ENCODE measurements at places on chromosomes 16 and 17.
A peak's percentile ranks its signal among the peaks of the same experiment; 100 is the strongest.

GRCh38 chr16:63613701-63614100, 1508.2 kb downstream of the CDH11 start:
- DNase-seq: no peak

DNA sequence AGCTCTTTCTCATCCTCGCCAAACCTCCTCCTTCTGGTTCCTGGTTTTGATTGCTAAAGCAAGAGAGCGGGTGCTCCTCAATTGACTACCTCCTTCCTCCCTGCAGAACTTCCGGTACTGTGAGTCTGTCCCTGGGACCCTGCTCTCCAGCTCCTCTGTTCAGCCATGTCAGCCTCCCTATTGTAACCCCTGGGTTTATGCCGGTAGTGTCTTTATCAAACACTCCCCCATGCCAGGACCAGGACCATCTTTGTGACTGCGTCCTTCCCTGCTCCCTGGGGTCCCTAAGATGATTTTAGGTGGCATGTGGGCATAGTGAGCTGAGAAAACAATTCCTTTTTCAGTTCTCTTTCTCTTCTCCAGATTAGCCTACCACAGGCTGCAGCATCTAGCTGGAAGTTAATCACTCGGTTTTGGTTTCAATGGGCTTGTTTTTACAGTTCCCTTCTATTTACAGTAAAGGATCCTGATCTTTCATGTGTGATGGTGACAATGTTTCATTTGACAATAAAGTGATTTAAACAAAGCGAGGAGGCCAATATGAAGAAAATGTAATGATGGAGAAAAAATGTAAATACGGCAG, 27.7 kb upstream of the IL21R start:
- DNase-seq: no peak

- DNase-seq: no peak
Observed at GRCh38 chr16:56662357-56663354, 4.9 kb downstream of the MT1F start.

DNA sequence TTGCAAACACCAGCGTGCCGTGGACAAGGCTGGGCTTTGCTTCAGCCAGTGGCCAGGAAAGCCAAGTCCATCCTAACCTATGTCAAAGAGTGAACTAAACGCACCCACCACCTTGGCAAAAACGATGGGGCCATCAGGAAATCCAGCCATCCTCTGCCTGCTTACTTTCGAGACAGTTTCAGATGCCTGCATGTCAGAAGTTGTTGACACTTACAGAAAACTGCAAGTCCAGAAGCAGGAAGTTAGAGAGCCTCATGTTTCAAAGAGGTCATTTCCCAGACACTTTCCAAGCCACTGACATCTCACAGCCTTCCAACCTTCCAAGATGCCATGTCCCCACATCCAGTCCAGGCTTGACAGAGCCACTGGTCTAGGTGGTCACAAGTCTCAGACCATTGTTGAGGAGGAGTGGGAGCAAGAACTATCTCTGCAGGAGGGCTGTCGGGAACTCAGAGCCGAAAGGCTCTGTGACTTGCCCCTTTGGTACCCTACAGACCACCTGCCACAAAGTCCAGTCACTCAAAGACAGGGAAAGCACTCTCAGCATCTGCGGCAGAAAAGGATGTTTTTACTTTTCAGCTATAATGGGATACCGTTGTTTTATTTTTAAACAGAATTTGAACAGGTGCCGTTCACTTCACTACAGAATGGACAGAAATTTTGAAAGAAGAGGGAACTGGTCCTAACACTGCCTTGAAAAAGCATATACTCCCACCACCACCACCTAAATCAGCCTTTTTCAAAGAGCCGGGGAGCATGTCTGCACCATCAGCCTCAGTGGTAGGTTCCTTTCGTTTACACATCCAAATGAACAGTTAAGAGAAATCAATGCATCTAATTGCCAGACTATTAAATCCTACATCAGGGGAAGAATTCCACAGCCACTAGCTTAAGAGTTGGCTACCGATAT, 5.1 kb downstream of the ZNF423 start:
- DNase-seq: no peak

- DNase-seq: peak; percentile 45
Observed at GRCh38 chr17:38605841-38606645, at the start of gene SRCIN1. SRCIN1 (minus strand) TSS chr17:38605952; CDS start chr17:38605705, 247 bp downstream.

- DNase-seq: no peak
Observed at GRCh38 chr16:19481296-19481695, 40.6 kb downstream of the GDE1 start.

GRCh38 chr16:30553393-30553899, 4.7 kb downstream of the ZNF764 start:
- no peak for DNase-seq

- no peak for DNase-seq
Observed at GRCh38 chr17:30514895-30515596, 37.8 kb downstream of the GOSR1 start.

DNA sequence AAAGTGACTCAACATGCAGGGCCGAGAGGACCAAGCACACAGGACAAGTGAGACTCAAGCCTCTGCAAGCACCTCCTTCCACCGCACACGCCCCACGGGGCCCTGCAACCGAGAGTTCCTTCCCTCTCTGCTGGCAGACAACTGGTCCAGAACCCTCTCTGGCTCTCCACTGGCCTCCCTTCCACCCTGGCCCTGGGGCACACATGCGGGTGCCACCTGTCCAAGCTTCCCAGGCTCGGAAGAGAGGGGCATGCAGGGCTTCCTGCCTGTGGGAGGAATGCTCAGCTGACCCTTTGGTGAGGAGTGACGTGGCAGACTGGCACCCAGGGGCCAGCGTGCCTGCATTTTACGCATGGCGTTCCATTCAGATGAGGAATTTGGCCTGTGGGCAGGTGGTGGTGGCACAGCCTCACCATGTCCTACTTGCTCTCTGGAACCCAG, 59.8 kb downstream of the PIPOX start:
- no peak for DNase-seq

- no peak for DNase-seq
Observed at GRCh38 chr17:76188213-76189016, 47.4 kb upstream of the FOXJ1 start.

GRCh38 chr17:44448412-44448811, 54.8 kb downstream of the GPATCH8 start:
- DNase-seq: no peak

DNA sequence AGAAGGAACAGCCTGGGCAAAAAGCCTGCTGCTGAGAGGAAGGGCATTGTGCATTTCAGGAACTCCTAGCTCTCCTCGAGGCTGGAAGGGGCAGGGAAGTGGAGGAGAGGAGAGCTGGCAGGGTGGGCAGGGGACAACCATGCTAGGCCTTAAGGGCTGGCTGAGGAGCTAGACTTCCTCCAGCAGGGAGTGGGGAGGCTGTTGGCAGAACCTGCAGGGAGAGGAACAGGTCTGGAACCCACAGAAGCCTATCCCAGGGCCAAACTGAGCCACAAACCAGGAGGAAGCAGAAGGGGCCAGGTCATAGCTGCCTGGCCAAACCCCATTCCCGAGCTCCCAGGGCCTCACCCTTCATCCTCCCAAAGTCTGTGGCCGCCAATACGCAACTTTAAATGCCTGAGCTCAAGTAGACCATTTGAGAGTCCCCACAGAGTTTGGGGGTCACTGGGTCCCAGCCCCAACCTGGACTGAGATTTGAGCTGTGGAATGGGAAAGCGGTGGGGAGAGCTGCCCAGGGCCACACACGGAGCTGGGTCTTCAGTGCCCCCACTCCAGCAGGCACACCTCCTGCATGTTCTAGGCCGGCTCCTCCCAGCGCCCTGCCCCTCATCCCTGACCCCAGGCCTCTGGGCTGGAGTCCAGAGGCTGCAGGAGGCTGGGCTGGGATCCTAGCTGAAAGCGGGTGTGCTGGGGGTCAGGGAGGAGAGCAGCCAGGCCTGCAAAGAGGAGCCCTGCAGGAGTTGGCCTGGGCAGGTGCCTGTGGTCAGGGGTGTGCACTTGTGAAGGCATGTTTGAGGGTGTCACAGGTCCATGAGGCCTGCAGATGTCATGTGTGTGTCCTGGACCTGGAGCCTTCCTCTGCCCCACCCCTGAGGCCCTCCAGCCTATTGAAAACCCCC, 4.5 kb downstream of the CDH5 start:
- DNase-seq: no peak

DNA sequence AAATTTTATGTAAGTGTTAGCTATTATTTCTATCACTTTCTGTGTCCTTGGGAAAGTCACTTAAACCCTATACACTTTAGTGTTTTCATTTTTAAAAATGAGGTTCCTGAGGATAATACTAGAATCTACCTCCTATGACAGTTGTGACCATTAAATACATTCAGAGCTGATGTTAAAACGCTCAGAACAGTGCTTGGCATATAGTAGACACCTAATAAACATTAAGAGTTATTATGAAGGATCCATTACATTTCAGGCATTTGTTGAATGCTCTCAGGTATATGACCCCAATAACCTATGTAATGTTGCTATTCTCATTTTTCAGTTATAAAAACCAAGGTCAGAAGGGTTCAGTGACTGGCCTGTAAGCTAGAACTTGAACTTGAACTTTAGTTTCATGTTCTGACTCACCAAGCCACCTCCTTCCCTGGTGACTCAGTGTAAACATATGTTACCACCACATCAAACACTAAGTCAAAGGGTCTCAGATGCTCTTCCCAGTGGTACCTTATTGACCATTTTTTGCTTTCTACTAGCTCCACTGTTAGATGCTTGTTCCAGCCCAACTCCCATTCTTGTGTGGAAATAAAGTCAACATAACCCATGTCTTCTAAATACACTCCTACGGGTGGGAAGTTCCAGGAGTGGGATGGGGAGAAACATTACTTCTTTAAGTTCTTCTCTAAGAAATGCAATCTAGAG, 47.6 kb downstream of the HSD17B2 start:
- no peak for DNase-seq

GRCh38 chr17:1329745-1330343, 50.4 kb downstream of the TRARG1 start:
- no peak for DNase-seq

DNA sequence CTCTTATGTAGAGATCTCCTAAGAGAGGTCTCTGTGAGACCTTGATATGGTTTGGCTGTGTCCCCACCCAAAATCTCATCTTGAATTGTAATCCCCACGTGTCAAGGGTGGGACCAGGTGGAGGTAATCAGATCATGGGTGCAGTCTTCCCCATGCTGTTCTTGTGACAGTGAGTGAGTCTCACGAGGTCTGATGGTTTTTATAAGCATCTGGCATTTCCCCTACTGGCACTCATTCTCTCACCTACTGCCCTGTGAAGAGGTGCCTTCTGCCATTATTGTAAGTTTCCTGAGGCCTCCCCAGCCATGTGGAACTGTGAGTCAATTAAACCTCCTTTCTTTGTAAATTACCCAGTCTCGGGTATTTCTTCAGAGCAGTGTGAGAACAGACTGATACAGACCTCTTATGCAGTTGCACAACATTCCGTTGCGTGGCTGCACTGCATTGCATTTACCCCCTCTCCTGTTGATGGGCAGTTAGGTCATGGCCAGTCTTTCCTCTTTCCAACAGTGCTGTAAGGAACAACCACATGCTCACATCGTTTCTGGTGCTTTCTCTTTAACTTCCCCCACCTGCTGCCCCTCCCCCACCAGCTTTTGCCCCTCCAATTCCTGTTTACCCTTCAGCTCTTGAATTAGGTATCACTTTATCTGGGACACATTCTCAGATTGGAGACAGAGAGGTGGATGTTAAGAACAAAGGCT, 43.6 kb upstream of the MED9 start:
- DNase-seq: no peak

DNA sequence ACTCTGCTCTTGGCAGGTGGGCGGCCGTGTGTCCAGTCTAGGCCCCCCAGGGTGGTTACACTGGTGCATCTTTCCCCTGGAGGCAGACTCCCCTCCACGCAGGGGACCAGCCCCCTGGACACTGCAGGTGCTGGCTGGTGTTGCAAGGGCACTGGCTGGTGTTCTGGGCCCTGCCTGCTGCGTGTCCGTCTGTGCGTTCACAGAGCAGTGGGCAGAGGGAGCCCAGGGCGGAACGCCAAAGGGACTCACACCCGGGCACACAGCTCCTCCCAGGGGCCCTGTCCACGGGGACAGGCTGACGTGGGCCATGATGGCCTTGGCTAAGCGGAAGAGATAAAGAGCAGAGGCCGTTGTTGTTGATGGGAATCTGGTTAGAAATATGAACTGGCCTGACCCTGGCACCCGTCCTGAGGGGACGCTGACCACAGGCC, 27.3 kb downstream of the ACSF3 start:
- no peak for DNase-seq

GRCh38 chr17:45310380-45311324, 6.2 kb downstream of the MAP3K14 start:
- DNase-seq: no peak

GRCh38 chr17:51166987-51167931, 1.0 kb downstream of the NME2 start:
- peak; percentile 62 for DNase-seq

Measured in stimulated activated CD8-positive, alpha-beta memory T cell treated with anti-CD3 and anti-CD28 coated beads, Interleukin-15, amount 100 ng/mL, for 24 hours (primary cell).